Fibroblast of skin of scalp (primary cell): ENCODE measurements at places on chromosomes 13 and 19.

DNA sequence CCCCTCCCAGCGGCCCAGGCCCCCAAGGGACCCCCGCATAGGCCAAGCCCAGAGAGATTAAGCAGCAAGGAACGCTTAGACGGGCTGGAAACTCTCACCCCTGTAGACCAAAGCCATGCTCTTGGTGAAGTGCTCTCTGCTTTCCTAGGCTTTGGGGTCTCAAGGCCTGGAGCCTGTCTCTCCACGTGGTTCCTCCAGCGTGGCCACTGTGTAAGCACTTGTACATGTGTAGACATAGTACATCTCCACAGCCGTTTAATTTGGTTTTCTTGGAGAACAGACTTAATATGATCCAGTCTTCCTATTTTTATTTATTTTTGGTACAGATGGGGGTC, 1.1 kb downstream of the NUDT19 start:
- no peak for DNase-seq

DNA sequence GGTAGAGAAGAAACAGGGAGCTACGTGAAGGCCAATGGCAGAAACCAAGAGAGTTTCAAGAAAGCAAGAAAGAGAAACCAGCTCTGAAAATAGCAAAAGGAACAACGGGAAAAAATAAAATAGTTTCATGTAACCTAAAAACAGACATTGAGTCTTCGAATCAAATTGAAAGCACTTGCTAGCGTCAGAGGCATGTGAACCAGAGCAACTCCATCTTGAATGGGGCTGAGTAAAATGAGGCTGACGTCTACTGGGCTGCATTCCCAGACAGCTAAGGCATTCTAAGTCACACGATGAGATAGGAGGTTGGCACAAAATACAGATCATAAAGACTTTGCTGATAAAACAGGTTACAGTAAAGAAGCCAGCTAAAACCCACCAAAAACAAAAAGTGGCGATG, 7.3 kb upstream of the PMIS2 start:
- DNase-seq, result no peak

GRCh38 chr13:33634546-33634982, 183.4 kb upstream of the RFC3 start:
- peak; percentile 58 for DNase-seq

DNA sequence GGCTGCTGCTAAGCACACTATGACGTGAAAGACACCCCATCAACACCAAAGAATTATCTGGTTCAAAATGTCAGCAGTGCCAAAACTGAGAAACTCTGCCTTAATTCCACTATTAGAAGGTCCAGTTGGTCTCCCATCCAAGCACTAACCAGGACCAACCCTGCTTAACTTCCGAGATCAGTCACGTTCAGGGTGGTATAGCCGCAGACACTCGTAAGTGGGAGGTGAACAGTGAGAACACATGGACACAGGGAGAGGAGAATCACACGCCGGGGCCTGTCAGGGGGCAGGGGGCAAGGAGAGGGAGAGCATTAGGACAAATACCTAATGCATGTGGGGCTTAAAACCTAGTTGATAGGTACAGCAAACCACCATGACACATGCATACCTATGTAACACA, 83.4 kb downstream of the C13orf42 start:
- no peak for DNase-seq

GRCh38 chr19:55193481-55193880, 13.4 kb upstream of the SYT5 start:
- no peak for DNase-seq

GRCh38 chr19:54390942-54391577, 24.2 kb upstream of the TTYH1 start:
- peak; percentile 55 for DNase-seq

- DNase-seq, result no peak
Measured at GRCh38 chr19:3880471-3881271, at the start of gene ATCAY. Gene ATCAY (plus strand): TSS chr19:3880685. CDS start chr19:3885768, 5,083 bp downstream.

DNA sequence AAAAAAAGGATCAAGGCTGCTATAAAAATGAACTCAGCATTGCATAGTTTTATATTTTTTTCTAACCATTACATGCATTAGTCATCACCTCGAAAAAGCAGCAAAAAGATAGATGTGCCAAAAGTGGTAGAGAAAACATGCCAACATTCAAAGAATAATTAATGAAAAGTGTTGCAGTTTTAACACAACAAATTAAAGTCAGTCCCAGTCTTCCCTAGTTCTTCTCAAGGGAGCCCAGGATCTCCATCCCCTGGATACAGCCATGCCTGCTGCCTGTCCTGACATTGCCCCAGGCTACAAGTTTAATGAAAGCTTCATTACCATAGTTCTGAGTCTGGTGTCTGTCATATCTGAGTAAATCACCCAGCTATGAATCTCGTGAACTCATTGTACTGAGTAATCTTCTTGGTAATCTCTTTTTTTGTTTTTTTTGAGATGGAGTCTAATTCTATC, 116.6 kb upstream of the KLF12 start:
- DNase-seq, result peak; percentile 77

GRCh38 chr13:113460599-113460998, 7.3 kb upstream of the ADPRHL1 start:
- DNase-seq, result no peak

GRCh38 chr19:51407511-51408131, 9.8 kb downstream of the SIGLEC10 start:
- no peak for DNase-seq

GRCh38 chr19:20662421-20663105, 1.2 kb upstream of the ZNF626 start:
- no peak for DNase-seq

- no peak for DNase-seq
Measured at GRCh38 chr19:7500811-7501450, 12.1 kb upstream of the PEX11G start.

GRCh38 chr13:32587811-32588170, 1.5 kb downstream of the PDS5B start:
- no peak for DNase-seq

GRCh38 chr13:106917024-106917571, 349.2 kb upstream of the ARGLU1 start:
- DNase-seq, result peak; percentile 37

DNA sequence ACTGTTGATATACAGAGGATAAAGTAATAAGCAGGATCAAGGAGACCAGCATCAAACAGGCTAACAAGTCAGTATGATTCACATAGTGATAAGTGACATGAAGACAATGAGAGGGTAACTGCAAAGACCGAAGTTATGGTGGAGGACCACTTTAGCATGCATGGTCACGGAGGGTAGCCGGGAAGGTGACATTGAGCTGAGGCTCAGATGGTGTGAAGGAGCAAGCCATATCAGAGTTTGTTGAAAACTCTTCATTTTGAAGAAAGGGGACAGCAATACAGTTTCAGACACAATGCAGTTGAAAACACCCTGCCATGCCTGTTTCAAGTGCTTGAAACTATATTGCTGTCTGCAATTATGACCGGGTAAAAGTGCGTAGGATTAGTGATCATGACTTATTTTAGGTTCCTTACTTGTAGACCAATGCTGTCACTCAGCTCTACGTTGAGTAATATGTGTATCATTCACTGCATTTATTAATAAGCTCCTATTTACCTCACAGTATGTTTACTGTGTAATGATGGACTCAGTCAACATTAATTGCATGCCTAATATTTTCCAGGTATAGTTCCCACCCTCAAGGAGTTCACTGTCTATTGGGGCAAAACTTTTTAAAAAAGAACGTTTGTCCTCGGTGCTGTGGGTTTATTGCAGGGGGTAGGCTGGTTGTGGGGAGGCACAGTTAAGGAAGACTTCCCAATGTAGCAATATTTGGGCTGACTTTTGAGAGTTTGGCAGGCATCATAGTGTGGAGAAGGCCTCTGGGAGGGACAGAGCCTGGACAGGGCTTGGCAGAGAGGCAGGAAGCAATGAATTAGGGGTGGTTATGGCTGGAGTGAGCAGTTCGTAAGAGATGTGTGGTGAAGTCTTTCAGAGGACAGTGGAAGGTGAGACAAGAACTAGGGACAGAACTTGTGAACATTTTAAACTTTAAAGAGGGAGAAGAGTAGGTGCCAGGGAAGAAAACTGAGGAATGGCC, 3.2 kb downstream of the UBAC2 start:
- DNase-seq, result no peak

GRCh38 chr19:16272945-16273344, 51.7 kb upstream of the KLF2 start:
- peak; percentile 85 for DNase-seq

DNA sequence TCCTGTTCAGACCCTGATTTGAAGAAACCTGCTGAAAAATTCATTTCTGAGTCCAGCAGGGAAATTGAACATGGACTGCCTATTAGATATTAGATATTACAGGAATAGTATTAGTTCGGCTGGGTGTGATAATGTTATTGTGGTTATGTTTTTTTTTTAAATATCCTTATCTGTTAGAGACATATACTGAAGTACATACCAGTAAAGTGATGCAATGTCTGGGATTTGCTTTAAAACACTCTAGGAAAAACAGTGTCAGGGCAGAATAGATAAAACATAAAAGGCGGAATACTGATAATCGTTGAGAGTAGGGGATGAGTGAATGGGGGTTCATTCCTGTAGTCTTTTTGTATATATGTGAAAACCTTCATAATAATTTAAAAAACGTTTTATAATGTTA, 28.7 kb upstream of the AMER2 start:
- DNase-seq, result no peak

DNA sequence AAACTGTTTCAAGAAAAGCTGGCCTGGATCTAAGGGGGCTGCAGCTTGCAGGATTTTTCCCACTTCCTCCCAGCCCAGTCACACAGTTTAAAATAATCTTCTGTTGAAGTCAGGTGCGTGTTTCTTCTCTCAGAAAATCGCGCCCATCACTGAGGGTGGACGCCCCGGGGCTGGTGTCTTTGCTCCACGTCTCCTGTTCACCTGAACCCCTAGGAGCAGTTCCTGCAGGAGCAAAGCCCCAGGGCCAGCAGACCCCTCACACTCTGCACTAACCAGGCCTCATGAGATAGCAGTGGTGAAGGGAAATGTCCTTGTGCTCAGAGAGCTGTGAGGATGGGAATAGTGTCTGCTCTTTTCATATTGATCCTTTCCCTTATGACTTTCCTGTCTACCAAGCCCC, 920 bp upstream of the SIGLEC7 start:
- no peak for DNase-seq

GRCh38 chr13:76440568-76440967, 445.6 kb downstream of the KCTD12 start:
- DNase-seq, result no peak

- no peak for DNase-seq
Measured at GRCh38 chr19:49652551-49653465, 10.8 kb downstream of the SCAF1 start.

GRCh38 chr19:7099597-7099921, 30.1 kb downstream of the ZNF557 start:
- DNase-seq, result no peak

- DNase-seq, result no peak
Measured at GRCh38 chr19:10514211-10515145, 2.8 kb downstream of the S1PR5 start.

DNA sequence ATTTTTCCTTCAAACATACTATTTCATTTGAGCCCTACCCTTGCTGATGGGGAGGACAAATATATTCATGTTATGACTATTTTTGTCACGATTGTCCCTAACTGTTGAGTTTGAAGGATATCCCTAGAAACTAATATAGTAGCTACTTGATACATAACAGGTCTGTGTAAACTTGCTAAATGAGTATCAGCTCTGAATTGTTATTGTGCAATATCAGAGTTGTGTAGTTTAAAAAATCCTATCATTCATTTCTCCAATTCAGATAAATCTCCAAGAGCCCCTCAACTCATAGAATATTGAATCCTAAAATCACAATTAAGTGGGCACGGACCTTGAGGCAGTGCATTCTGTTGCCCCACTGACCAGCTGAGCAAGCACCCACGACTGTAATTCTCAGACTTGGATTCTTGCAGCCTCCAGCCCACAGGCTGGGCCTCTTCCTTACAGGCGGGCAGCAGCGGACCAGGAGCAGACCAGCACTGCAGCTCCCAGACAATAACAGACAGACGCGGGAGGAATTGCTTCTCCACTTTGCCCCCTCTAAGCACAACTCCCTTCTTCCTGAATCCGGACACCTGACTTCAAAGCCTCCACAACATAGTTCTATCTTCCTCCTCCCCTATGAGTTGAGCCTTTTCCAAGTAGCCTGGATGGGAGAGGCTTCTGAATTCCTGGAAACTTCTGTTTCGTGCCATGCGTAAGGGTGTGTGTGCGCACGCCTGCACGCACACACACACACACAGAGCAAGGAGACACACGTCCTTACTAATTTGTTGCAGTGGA, 337.6 kb upstream of the ARGLU1 start:
- no peak for DNase-seq

DNA sequence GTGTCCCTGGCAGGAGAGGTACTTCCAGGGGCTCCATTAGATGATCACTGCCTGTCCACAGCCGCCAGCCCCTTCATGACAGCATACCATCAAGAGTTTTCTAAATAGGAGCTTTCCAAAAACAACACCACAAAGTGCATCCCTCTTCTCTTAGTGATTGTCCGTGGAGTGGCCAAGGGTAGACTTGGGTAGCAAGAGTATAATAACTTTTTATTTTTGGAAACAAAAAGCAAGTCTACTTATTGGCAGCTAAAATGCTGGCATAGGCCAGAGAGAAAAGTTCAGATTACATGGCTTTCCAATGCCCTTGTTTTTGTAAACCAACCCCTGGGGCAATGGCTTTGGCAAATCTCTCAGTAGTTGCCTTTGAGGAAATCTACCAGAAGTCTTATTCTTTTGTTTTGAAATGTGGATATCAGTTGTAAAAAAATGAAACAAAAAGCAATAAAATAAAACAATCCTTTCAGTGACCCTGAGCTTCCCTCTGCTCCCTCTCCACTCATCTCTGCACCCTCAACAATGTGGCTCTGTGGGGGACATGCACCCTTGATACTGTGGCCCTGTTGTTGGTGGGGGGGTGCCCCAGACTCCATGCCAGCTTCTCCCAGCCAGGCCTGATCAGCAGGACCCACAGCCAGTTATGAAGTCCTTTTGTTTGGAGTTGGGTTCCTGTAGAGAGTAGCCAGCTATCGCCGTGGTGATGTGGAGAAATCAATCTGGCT, 294.1 kb downstream of the DLEU7 start:
- no peak for DNase-seq

DNA sequence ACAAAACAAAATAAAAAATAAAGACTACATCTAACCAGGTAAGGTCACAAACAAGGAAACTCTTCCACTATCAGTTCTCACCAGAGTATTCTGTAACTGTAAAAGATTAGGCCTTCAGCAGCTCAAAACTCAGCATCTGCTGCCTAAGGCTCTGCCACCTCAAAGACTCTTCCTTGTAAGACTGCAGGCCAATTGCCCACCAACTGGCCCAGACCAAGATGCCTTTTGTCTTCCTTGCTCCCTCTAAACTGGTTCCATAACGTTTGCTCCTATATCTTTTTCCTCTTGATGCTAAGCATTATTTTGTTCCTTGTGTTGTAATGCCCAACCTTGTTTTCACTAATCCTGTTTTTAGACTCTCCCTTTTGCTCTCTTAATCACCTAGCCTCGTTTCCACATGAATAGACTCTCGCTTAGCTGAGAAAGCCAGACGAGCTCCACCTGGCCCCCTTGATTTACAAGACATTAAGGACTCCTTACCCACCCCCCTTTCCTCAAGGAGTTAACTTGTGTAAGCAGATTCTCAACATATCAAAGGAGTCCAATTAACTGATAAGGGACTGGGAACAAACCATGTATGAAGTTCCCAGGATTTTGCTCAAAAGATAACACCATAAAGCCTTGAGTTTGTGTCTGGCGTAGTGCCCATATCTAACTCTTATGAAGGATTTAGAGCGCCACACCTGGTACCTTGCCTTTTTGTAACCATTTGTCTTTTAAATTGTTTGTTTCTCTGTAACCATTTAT, 1.5 kb downstream of the ZNF814 start:
- no peak for DNase-seq

- no peak for DNase-seq
Measured at GRCh38 chr19:7905859-7906258, 2.2 kb downstream of the MAP2K7 start.

GRCh38 chr13:40190641-40191100, 475.8 kb downstream of the FOXO1 start:
- peak; percentile 39 for DNase-seq
